ENCODE measurements at places on chromosomes 2 and 18.

- no peak for DNase-seq
Observed at GRCh38 chr2:187614756-187615155, 60.5 kb upstream of the TFPI start.

DNA sequence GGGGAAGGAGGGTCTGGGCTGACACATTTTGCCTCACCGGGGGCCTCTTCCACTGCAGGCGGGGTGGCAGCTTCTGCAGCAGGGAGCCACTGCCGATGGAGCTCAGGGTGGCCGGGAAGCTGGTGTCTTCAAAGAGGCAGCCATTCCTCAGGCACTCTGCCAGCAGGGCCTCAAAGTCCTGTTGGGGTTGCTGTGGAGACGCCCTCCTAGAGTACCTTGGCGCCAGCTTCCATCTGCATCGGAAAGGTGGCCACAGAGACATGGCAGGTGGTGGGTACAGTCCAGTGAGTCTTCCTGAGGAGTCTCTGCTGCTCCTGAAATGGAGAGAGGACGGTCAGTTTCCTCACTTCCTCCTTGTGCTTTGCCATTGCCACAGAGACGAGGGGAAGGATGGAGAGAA is 12.1 kb downstream of the CAPN14 start:
- DNase-seq: no peak

GRCh38 chr2:64913357-64913869 is 75.8 kb upstream of the SLC1A4 start:
- no peak for DNase-seq

DNA sequence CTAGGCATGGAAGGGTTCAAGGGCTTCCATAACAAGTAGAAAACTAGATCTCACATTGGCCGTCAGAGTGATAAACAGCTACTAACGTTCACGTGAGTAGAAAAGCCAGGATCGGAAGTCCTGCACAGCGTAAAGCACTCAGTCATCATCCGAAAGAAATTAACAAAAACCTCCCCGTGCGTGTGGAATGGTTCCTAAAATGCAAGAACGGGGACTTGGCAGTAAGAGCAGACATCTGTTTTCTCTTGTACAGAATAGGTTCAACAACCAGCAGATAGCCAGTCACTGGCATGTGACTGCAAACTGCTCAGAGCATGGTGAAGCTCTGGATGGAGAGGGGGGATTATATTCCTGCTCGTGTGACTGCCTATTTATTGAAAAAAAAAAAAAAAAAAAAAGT is 106.9 kb upstream of the ITGB6 start:
- no peak for DNase-seq

GRCh38 chr2:116874021-116874420 is 940.5 kb upstream of the DDX18 start:
- DNase-seq: no peak

- DNase-seq: no peak
Observed at GRCh38 chr2:78606895-78607294, 418.6 kb upstream of the REG3G start.

DNA sequence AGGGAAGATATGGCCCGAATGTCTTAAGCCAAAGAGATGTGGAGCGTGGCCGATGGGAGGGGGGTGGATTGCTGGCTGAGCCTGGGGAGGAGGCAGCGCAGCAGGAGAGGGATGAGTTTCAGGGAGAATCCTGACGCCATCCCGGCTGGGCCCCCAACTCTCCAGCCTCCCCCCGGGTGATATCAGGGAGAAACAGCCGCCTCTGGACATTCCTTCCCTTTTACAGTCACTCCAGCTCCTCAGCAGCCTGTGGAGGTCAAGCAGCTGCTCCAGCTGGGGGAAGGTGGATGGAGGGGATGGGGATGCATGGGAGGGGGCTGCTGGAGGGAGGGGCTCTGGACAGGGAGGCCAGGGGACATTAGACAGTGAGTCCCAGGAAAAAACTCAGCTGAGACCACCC is 9.5 kb upstream of the DES start:
- DNase-seq: no peak
